ENCODE measurements at places on chromosomes 12 and 14.

GRCh38 chr14:104686624-104687517 is 2.5 kb upstream of the INF2 start:
- DNase-seq, result no peak

GRCh38 chr12:47648056-47648579 is 57.7 kb downstream of the RPAP3 start:
- no peak for DNase-seq

- no peak for DNase-seq
Measured at GRCh38 chr12:97681612-97682504, 219.3 kb downstream of the RMST start.

DNA sequence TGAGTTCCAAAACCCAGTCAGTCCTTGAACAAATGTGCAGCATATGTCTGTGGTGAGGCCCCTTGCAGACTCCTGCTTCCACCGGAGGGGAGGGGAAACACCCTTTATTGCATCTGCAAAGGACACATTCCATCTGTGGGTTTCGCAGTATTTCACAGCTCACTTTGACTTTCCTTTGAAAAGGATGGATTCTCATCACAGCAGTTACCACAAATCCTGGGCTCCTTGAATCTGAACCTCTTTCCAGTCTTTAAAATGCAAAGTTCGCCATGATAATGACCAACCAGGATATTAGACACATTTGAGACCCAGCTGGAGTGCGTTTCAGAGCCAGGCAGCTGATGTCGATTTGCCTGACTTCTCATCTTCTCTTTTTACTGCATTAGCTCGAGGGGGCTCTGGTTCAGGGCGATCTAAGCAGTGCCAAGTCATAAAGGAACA is 242.4 kb downstream of the SLC15A4 start:
- DNase-seq, result no peak

- DNase-seq, result no peak
Measured at GRCh38 chr12:74897425-74898211, 312.0 kb downstream of the KCNC2 start.

DNA sequence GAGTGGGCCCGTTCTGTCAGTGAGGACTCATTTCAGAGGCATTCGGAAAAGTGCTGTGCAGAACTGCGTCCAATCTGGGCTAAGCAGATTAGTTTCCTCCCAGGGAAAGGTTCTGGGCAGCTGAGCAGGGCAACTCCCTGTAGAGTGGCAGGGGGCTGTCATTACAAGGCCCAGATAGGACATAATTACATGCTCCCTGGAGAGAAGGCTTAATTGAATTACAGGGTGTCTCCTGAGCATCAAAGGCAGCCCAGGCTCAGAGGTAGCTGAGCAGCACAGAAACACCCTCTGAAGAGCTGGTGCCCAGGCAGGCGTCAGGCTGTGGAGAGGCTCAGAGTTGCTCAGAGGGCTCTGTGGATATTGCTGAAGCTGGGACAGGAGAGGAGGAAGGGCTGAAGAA is 36.0 kb downstream of the SLC8A3 start:
- no peak for DNase-seq

DNA sequence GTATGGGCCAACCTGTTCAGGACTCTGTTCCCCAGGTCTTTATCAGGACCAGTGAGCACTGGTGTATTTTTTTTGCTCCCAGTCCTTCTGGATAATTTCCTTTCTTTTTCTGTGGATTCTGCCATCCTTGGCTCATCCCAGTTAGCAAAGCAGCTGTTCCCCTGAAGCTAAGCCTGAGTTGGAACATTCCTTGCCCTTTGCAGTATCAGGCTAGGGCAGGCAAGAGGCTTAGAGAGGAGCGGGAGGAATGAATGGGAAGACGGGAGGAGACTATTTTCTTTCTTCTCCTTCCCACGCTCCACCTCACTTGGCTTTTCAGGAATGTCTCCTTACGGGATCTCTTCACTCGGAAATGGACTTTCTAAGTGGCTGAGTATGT is 29.2 kb downstream of the ERG28 start:
- no peak for DNase-seq

DNA sequence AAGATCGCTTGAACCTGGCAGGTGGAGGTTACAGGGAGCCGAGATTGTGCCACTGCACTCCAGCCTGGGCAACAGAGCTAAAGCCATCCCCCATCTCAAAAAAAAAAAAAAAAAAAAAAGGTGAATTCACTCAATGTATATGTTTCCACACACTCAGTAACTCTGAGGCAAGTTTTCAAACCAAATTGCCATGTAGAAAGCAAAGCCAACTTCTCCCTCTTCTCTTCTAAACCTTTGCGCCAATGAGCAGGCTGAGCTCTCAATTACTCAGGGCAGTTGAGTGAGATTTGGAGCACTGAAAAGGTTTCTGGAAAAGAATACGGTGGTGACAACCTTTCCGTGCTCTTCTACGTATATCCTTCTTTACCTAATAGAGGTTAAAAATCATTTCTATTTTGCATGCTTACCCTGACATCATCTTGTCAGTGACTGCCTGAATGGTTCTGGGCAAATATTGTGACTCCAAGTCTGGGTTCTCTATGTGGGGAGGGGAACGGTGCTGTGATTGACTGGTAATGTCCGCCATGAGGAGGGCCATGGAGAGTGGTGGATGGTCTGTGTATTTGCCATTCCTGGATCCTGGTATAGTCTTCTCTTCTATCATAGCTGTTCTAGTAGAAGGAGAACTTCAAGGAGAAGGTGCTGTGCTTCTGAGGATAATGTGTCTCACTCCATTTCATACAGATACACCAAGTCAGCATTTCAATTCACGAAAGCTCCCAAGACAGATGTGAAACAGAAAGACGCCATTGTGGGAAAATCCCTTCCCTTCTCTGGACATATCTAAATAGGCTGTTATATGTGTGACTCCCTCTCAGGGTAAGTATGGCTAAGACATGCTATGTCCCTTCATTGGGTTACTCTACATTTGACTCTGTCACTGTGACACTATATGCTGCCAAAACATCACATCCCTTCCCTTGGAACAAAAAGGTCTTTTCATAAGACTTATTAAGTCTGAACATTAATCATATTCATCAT is 46.2 kb upstream of the MED13L start:
- DNase-seq, result no peak

DNA sequence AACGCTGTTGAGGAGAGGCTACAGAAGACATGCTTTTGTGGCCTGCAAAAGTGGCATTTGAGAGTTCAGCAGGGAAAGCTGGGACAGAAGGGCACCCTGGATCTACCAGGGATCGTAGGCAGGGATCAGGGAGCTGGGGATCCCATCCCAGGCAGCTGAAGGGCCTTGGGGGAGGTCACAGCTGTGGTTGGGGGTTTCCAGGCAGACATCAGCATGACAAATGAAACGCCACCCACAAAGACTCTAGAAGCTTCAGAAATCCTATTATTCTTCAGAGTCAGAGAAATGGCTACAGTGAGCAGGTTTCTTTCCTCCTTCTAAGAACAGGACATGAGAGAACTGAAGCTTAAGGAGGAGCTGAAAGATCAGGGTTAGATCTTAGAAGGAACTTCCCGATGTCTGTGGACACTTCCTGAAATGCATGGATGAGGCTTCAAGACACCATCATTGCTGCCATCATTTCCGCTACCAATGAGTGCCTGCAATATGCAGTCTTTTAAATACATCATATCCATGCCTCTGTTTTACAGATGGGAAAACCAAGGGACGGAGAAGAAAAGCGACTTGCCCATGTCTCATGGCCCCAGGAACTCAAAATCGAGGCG is 104.3 kb downstream of the RBM19 start:
- DNase-seq, result no peak

- peak; percentile 27 for DNase-seq
Measured at GRCh38 chr12:106223485-106224354, 24.1 kb downstream of the CKAP4 start.

- no peak for DNase-seq
Measured at GRCh38 chr14:67572608-67573007, 27.5 kb downstream of the PIGH start.

GRCh38 chr12:54596526-54596946 is 8.1 kb upstream of the PPP1R1A start:
- DNase-seq, result no peak

- no peak for DNase-seq
Measured at GRCh38 chr12:82886671-82887340, 200.1 kb downstream of the TMTC2 start.

DNA sequence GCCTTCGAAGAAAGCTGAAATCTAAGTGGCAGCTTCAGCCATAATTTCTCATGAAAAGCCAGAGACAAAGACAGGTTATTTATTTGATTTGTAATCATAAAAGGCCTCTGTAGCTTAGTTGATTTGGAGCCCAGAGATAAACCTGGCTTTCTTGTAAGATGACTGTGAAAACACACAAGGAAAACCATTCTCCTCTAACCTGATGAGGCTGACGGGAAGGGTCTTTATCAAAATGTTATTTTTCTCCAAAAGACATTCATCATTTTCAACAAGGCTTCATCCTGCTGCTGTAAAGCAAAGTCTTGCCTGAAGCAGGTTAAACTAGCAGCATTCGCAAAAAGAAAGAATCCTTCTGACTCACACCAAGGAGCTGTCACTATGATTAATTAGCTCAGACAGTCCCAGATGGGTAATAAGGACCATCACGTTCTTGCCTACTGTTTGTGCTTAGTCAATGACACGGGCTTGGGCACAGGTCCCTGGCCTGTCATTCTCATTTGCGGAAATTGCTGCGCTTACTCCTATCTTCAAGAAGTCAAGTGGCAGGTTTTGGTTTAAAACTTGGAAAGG is 286.6 kb downstream of the C12orf75 start:
- DNase-seq, result no peak

DNA sequence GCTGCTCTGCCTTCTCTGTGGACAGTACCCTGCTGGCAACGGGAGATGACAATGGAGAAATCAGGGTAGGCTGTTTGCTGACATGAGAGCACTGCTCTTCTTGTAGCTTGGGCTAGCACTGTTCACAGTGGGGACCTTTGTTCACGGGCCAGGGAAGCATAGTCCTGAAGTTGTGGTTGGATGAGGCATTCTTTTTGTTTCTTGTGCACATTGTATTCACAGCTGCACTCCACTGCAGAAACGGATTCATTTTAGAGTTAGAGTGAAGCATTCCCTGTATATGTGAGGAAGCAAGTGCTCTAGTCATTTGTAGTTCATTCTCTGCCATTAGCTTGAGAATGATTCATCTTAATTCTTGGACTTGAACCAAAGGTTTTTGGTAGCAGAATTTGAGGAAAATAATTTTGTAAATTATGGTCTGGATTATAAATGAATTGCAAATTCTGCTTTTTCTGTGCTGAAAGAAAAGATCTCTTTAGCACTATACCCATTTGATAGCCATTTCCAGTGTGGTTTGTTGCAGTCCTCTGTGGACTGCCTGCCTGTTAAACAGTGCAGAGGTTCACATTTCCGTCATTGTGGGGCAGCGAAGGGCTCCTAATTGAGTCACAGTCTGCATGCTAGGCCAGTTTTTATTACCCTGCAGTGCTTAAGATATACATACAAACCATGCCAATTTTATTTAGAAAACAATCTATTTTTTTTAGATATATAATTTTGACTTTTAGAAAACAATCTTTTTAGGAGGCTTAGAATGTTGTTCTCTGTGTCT is 80.6 kb downstream of the APAF1 start:
- DNase-seq, result peak; percentile 23

DNA sequence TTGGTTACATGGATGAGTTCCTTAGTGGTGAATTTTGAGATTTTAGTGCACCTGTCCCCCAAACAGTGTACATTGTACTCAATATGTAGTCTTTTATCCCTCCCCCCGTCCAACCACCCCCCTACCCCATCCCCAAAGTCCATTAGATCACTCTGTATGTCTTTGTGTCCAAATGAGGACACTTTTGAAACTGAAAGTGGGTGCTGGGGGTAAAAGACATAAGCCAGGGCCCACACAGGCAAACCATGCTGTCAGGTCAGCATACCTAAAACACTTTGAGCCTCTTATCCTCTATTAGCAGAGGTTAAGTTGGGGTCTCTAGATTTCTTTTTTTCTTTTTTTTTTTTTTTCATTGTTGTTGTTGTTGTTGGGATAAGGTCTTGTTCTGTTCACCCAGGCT is 31.3 kb upstream of the KICS2 start:
- DNase-seq, result no peak

- no peak for DNase-seq
Measured at GRCh38 chr14:24224618-24225071, 7.5 kb downstream of the NEDD8 start.

GRCh38 chr12:94699801-94700200 is 49.4 kb upstream of the TMCC3 start:
- DNase-seq, result no peak

DNA sequence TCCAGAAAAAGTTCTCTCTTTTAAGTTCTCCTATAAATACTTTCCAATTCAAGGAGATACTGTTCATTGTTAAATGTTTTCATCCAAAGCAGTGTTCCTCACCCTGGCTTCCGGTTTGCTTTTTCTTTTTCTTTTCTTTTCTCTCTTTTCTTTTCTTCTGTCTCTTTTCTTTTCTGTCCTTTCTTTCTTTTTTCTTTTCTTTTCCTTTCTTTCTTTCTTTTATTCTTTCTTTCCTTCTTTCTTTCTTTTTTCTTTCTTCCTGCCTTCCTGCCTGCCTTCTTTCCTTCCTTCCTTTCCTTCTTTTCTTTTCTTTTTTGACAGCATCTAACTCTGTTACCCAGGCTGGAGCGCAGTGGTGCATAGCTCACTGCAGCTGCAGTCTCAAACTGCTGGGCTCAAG is 75.8 kb downstream of the PPM1A start:
- no peak for DNase-seq

DNA sequence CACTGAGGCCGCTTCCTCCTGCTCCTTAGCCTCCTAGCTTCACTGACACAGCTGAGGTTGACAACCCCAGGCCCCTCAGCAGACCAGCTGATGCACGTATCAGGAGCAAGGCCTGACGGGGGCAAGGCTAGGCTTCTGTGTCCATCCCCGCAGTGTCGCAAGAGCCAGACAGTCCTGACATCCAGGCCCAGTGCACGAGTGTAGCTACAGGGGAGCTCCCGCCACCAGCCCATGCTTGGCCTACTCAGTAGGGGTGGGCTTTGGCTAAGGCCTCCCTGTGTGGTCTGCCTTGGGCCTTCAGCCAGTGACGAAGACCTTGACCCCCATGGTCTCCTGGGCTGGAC is 179.1 kb downstream of the DPF3 start:
- DNase-seq, result no peak

DNA sequence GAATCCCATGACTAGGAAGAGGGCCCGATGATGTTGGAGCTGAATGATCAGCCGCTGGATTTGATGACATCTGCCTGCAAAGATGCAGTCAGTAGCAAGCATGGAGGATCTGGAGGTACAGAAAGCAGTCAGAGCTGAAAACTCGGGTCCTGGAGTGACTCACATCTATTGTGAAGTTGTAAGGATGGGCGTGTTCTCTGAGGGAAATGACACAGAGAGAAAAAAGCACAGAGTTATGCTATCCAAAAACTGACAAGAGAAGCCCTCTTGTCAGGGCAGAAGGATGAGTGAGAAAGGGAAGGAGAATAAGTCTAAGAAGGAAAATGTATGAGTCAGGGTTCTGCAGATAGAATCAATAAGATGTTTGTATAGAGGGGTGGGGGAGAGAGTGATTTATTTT is 380.4 kb upstream of the CCDC196 start:
- DNase-seq, result no peak

- DNase-seq, result no peak
Measured at GRCh38 chr14:89542786-89543424, 125.9 kb upstream of the FOXN3 start.

DNA sequence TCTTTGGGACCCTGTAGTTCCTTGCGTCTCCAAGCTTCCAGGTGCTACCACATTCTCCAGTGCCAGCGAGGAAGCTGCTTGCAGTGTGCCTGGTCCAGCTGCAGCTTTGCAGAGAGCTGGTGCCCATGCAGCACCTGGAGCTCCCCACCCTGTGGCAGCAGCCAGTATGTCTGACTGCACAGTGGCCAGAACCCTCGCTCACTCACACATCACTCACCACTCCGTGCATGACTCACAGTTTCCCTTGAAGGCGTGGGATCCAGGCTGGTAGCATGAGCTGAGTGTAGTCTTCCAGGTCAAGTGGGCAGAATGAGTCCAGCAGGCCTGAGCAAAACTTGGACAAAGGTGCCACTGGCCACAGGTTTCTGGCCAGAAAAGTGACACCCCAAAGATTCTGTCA is 33.6 kb downstream of the SDR9C7 start:
- no peak for DNase-seq
